ENCODE measurements at places on chromosomes 7 and 10.

DNA sequence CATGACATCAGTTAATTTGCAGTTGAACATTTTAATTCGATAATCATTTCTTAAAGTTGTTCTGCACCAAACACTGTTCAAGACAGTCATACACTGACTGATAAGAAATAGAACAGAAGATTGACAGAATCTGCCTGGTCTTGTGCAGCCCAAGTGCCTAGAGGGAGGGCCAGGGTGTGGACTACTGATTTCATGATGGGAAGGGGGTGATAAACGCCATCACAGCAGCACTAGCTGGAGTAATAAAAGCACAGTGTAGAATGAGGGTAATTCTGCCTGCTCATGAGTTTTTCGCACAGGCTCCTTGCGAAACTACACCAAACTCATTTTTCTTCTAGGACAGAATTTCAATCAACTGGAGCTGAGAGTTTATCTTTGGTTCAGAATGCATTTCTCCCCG, 270.1 kb downstream of the ARL4A start:
- no peak for DNase-seq

DNA sequence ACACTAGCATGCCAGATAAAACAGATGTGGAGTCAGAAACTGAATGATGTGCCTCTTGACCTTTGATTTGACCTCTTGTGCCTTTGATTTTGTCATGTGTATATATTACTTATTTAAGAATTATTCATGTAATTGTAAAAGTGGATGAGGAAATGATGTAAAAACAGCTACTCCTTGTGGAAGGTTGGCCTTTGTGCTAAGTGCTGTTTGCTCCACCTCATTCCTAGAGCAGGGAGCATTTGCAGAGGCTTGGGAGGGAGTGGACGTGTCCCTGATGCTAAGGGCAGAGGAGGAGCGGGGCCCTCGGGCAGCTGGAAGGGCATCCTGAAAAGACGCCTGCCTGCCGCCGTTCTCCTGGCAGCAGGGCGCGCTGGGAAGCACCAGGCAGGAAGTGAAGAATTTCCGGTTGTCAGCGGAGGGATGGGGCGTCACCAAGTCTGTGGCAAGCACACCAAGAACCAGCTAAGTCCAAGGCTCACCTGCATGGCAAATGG, 197.6 kb upstream of the ZNF32 start:
- no peak for DNase-seq

DNA sequence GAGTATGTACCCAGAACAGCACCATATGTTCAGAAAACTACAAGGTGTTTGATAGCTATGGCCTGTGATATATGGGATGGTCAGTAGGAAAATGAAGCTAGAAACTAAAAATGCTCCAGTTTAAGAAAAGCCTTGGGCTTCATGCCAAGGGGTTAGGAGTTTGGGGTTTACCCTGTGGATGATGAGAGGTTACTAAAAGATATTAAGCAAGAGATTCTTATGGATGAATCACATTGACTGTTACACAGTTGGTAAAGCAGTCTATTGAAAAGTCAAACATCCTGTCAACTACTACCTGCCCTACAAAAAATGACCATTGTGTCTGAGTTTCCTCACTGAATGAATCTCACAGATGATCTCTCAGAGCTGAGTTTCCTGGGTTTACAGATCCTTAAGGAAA, 166.2 kb upstream of the INHBA start:
- no peak for DNase-seq

DNA sequence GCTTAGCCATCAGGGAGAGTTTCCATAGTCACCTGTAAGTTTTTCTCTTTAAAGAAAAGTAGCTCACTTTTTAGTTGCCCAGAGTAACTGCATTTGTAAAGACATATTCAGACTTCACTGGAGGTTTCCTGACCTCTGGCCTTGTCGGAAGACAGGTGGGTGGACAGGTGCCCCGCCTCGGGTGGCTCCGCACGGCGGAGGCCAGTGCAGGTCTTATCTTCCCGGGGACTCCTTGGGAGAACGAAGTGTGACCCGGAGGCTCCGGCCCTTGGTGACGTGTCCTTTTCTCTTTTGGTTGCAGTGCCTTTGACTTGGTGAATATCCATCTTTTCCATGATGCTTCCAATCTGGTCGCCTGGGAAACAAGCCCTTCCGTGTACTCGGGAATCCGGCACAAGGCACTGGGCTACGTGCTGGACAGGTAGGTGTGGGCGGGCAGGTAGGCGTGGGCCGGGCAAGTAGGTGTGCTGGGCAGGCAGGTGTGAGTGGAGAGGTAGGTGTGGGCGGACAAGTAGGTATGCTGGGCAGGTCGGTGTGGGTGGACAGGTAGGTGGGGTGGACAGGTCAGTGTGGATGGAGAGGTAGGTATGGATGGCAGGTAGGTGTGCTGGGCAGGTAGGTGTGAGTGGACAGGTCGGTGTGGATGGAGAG, 75.8 kb downstream of the NKX6-2 start:
- no peak for DNase-seq

DNA sequence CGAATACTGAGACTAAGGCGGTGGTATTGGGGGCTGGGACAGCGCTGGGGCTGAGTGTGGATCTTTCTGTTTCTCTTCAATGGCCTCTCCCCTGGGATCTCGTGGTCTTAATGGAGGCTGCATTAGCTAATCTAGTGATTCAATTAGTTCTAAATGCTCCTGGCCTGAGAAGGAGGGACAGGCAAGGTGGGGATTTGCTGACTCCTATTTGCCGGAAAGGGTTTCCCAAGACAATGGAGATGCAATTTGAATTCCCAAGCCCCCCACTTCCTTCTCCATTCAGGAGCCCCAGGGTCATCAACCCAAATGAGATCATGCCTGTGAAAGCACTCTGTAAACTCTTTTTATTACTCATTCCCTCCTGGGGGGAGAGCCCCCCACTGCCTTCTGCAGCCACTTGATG, 111.7 kb upstream of the PLXNA4 start:
- DNase-seq: no peak
